Activated gamma-delta T cell treated with anti-CD3 and anti-CD28 coated beads, Interleukin-2, amount 50 U/mL, for 16 hours (primary cell): ENCODE measurements at places on chromosomes 16 and 17.
A peak's percentile ranks its signal among the peaks of the same experiment; 100 is the strongest.

DNA sequence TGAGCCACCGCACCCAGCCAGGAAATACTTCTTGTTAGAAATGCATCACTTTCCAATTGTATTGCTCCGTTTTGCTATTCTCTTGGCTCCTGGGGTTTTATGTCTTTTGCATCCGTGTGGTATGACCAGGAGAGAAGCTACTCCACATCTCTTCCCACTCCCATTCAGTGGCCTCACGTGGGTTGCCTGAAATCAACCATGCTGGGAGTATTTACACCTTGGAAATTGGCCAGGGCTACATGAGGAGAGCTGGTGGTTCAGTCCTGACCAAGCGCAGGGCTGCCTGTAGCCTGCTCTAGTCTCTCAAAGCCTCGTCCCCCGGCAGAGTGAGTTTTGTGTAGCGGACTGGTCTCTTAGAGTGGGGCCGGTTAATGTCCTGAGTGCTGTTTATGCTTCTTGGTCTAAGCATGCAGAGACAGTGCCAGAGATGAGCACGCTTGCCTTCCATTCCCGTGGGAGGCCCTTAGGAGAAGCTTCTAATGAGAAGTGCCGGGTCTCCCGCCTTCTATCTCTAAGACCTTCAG lies 3.8 kb downstream of the WFDC1 start:
- no peak for DNase-seq

DNA sequence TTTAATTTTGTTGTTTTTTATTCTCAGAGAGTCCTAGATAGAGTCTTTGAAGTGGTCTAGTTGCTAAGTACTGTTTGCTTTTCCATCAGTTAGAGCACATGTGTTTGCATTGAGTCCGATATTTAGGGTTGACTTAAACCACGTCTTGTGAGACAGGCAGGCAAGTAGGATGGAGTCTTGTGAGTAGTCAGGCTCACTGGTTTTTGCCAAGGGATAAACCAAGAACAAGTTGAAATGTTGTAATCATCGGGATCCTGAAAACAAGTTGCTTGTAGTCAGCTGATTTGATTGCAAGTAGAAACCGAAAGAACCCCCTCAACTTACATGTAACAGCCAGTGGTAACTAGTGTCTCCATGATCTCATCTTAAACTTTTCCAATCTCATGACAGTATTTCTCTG lies 17.2 kb downstream of the ATP6V0A1 start:
- no peak for DNase-seq

- no peak for DNase-seq
Observed at GRCh38 chr17:74394275-74394950, 27.1 kb downstream of the GPR142 start.

- no peak for DNase-seq
Observed at GRCh38 chr17:68381076-68381900, 76.0 kb downstream of the WIPI1 start.

DNA sequence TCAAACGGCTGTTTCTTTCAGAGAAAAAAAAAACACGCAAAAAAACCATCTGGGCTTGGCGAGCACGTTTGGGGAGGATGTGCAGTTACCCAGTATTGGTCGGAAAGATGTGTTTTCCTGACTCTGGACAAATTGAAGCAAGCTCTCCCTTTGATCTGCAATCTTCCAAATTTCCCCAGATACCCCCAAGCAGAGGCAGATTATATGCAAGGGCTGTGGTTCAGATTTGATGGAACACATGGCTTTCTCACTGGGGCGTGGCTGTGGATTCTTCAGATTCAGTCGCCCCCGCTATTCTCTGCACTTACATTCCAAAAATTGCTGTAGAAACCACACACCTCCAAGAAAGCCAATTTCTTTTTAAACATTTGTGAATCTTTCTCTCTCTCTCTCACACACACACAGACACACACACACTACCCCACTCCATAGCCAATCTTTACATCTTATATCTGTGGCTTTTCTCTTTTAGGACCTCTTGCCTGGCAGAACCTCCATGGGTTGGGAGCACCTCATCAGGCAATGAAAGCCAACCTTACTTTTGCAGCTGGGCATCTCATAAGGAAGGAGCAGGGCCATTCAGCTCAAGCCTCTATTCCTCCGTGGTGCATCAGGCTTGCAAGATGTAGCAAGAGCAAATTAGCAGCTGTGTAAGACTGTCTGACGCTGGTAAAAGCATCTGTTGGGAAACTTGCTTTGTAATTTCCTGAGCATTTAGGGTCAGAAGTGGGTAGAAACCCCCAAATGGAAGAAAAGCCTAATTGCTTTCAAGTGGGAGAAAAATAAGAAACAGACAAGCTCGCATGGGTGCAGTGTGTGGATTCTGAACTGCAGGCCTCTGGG lies 103.9 kb upstream of the FAM20A start:
- DNase-seq = no peak

DNA sequence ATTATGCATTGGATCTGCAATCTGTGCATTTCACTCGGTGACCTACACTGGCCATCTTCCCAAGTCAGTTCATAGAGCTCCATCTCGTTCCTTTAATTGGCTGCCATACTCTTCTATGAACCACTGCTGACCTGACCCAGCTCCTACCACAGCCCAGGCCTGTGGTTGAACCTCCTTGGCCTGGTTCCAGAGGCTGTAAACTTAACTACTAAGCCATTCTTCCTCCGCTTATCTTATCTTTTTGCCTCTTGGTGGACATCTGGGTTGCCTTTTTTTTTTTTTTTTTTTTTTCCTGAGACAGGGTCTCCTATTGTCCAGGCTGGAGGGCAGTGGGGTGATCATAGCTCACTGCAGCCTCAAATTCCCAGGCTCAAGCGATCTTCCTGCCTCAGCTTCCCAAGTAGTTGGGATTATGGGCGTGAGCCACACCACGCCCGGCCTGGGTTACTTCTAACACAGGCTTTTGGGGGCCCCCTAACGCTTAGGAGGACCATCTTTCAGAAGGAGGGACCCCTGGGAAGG lies 18.3 kb downstream of the COQ7 start:
- no peak for DNase-seq

- no peak for DNase-seq
Observed at GRCh38 chr16:767743-768235, 7.3 kb downstream of the MSLN start.

GRCh38 chr17:72534776-72535175 lies 414.0 kb downstream of the SOX9 start:
- no peak for DNase-seq

GRCh38 chr17:73637866-73638265 lies 6.4 kb downstream of the SDK2 start:
- no peak for DNase-seq

GRCh38 chr16:4273858-4274311 lies 1.1 kb upstream of the TFAP4 start:
- DNase-seq = peak; percentile 22

GRCh38 chr17:13561606-13562270 lies 40.0 kb downstream of the HS3ST3A1 start:
- no peak for DNase-seq

- DNase-seq = no peak
Observed at GRCh38 chr16:46894036-46894672, 10.0 kb downstream of the GPT2 start.
